ENCODE measurements at places on chromosomes 6 and 20.

DNA sequence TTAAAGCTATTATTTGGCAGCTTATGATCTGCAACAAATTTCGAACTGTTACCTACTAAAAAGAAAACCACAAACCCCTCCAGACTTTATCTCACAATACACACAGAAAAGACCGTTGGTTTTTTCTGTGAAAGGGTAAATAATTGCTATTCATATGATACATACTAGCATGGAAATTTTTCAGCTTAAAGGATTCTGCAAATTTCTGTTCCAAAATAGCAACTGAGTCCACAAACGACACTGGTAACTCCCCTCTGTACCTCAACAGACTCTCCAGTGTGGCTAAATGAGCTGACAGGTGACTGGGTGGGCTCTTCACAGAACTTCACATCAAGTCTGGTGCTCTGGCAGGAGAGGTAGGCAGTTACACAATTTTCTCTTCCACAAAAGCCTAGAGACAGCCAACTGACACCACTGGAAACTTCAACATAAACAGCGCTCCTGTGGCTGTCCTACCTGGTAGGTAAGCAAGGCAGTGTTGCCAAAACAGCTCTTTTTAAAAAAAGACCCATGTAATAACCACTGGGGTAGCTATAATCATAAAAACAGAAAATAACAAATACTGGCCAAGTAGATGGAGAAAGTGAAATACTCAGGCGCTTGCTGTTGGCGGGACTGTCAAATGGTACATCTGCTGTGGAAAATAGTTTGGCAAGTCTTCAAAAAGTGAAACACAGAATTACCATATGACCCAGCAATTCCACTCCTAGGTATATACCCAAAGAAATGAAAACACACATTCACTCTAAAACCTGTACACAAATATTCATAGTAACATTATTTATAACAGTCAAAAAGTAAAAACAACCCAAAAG lies 37.8 kb downstream of the ELOVL5 start:
- DNase-seq, result no peak

- DNase-seq, result no peak
Observed at GRCh38 chr20:58832457-58832856, 18.2 kb downstream of the GNAS-AS1 start.

GRCh38 chr6:122719176-122719575 lies 60.3 kb upstream of the FABP7 start:
- no peak for DNase-seq

DNA sequence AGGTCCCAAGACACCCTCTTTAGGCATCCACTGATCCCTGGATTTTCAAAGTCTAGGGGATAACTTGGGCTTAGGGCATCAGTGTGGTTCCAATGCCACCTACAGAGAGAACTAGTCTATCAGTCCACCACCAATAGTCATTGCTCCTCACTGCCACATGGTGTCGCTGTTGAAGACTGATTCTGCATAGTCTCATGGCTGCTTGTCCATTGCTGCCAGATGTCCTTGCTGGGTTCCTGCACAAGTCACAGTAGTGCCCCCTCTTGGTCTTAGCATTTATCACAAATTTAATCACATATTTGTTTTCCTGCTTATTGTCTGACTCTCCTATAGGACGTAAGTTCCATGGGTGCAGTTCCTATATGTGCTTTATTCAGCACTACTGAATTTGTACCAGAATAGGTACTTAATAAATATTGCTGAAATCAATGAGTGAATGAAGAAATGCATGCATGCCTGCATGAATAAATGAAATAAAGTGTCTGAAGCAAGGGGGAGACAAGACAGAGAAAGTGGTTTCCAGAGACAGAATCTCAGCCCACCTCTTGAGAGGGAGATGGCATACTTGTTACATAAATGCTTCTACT lies 45.9 kb upstream of the RALY start:
- no peak for DNase-seq

DNA sequence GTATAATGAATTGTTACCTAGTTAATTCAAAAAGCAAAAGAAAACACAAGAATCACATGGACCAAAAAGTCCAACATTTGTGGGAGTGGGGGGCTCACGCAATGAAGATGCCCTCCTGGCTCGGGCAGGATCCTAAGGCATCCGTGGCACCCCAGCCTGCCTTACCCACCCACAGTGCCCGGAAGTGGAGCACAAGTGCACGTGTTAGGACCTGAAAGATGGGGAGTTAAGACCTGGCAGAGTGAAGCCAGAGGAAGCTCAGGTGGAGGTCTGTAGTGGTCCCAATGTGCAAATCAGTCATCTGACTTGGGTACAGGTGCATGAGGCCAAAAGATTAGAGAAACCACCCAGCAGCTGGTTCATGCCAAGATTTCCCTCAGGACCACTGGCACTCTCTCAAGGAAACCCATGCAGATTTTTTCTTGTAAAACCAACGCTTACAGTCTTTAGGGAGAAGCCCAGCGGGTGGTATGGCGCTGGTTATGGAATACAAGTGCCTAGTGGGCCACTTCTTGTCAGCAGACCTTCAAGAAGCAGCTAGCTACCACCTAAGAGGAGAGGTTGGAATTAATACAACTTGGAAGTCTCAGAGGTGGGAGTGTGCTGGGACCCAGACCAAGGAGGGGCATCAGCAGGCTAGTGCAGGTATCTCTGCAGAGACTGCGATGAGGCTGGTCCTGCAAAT lies 42.1 kb downstream of the BFSP1 start:
- no peak for DNase-seq

DNA sequence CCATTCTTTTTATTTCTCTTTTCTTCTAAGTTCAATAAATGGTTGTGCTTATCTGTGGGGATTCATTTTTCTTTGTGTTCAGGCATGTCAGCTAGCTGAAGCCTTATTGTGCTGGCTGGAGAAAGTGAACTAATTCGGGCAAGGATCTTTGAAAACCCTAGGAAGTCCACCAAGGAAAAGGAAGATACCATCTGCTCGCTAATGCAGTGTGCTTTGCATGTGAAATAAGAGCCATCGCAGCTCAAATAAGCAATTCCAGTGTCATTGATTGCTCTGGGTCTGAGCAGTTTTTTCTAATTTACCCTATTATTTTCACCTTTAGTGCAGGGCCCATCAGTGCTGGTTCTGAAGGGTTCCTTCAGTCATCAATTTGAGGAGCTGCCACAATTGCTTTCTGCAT lies 309.4 kb upstream of the SOX4 start:
- no peak for DNase-seq

GRCh38 chr20:1813674-1814635 lies 81.3 kb upstream of the SIRPA start:
- no peak for DNase-seq

DNA sequence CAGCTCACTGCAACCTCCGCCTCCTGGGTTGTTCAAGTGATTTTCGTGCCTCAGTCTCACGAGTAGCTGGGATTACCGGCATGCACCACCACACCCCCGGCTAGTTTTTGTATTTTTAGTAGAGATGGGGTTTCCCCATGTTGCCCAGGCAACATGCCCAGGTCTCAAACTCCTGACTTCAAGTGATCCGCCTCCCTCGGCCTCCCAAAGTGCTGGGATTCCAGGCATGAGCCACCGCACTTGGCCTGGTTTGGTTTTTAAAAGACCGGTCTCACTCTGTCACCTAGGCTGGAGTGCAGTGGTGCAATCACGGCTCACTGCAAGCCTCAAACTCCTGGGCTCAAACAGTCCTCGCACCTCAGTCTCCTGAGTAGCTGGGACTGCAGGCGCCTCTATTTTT lies 40.1 kb downstream of the VSTM2L start:
- no peak for DNase-seq

GRCh38 chr6:29631860-29632731 lies 887 bp downstream of the GABBR1 start:
- DNase-seq, result no peak

DNA sequence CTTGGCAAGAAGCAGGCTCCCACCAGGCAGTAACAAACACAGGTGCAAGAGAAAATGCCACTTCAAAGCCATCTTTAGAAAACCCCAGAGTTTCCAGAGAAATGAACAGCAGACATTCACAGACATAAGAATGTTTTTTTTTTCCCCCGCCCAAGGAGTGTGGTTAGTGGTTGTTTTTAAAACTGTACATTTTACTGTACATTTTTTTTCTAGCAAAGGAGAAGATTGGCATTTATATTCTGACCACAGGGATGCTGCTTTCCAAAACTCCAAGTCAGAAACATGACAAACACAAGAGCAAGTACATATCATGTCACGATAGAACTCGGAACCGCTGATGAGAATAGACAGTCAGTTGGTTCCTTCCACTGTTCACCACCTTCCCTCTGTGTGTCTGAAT lies 197.9 kb downstream of the LRFN2 start:
- DNase-seq, result no peak

GRCh38 chr6:144195671-144196270 lies 45.5 kb downstream of the STX11 start:
- DNase-seq, result no peak

GRCh38 chr6:17884498-17885478 lies 102.6 kb downstream of the KIF13A start:
- DNase-seq, result no peak

DNA sequence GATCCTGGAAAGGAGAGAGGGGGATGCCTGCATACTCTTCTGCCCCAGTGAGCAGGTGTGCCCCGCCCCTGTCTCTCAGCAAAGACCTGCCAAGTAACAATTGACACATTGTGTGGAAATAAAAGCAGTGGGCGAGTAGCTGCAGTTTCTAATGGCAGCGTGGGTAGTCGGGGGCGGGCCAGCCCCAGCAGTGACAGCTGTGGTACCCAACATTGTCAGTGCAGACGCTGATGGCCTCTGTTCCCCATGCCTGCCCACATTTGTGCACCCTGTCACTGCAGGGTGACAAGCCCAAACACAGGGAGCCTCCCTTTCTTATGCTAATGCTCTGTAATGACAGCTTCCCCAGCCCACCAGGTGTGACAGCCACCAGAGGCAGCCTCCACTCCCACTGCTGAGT lies 491.7 kb downstream of the DHX35 start:
- no peak for DNase-seq

- no peak for DNase-seq
Observed at GRCh38 chr6:97133067-97133466, 149.9 kb downstream of the MMS22L start.

GRCh38 chr20:33394718-33395117 lies 6.6 kb downstream of the CDK5RAP1 start:
- no peak for DNase-seq
